ENCODE measurements at places on chromosomes 6 and 20.

DNA sequence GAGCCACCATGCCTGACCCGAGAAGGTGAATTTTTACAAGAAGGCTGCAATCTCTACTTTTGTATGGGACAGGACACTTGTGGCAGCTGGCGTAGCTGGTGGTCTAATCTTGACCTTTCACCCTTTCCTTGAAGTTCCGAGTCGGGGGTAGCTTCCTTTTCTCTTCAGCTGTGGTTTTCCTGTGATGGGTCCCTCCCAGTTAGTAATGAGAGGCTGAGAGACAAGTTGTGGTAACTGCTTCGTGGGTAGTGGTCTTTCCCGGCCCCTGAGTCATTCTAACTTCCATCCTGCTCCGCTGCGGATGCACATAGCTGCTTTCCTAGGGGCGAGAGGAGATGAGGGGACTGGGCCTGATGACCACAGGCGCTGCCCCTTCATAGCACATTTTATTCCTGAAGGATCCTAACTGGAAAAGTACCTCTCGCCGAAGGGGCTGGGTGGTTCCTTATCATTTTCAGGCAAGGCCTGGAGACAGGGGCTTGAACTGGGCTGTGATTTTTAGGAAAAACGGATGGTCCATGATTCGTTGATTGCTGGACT lies 3.1 kb downstream of the SYNJ2 start:
- no peak for DNase-seq

GRCh38 chr6:145119081-145119480 lies 616.2 kb downstream of the EPM2A start:
- no peak for DNase-seq

- no peak for DNase-seq
Measured at GRCh38 chr6:113104951-113105350, 752.2 kb upstream of the MARCKS start.

GRCh38 chr20:60228255-60228654 lies 270.0 kb downstream of the CDH26 start:
- DNase-seq, result no peak

GRCh38 chr6:118485601-118486550 lies 62.2 kb upstream of the PLN start:
- DNase-seq, result no peak

GRCh38 chr6:87798393-87799278 lies 96.6 kb upstream of the AKIRIN2 start:
- DNase-seq, result no peak

DNA sequence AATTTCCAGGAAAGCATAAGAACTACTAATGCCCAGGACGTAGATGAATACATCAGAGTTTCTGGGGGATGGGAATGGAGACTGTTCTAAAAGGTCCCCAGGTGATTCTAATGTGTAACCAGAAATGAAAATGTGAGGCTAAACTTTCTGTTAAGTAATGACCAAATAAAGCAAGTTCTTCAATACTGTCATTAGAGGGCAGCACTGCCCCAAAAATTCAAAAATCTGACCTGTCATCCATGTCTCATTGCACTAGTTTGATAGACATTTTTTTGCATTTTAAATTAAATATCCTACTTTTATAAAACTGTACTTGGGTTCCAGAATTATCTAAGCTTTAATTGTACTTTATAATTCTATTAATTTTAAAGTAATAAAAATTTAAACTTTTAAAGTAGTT lies 94.9 kb downstream of the RFX6 start:
- no peak for DNase-seq

- no peak for DNase-seq
Measured at GRCh38 chr20:45934046-45934585, 367 bp upstream of the PCIF1 start.

DNA sequence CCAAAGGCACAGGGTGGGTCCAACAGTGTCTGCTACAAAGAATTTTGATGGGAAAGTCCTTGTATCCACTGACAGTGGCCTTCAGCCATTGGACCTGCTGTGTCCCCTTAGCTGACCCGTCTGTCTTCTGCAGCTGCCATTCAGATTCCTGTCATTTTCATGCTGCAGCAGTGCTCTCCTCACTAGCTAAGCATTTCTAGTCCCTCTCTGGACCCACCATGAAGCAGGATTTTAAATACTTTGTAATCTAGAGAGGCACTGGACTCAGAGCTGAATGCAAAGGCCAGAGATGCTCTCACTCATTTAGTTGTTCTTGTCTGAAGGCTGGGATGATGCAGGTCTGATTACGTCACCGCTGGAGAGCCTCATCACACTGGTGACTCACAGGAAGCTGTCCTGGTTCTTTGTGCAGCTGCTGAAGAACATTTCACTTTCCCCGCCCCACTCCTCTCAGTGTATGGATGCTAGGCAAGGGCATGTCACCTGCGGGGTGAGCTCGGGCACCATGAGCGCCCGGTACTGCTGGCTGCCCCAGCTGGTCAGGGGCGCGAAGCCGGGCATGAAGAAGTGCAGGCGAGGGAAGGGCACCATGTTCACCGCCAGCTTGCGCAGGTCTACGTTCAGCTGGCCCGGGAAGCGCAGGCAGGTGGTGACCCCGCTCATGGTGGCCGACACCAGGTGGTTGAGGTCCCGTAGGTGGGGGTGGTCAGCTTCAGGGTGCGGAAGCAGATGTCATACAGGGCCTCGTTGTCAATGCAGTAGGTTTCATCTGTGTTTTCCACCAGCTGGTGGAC lies 19.4 kb upstream of the TUBB2A start:
- peak; percentile 59 for DNase-seq

DNA sequence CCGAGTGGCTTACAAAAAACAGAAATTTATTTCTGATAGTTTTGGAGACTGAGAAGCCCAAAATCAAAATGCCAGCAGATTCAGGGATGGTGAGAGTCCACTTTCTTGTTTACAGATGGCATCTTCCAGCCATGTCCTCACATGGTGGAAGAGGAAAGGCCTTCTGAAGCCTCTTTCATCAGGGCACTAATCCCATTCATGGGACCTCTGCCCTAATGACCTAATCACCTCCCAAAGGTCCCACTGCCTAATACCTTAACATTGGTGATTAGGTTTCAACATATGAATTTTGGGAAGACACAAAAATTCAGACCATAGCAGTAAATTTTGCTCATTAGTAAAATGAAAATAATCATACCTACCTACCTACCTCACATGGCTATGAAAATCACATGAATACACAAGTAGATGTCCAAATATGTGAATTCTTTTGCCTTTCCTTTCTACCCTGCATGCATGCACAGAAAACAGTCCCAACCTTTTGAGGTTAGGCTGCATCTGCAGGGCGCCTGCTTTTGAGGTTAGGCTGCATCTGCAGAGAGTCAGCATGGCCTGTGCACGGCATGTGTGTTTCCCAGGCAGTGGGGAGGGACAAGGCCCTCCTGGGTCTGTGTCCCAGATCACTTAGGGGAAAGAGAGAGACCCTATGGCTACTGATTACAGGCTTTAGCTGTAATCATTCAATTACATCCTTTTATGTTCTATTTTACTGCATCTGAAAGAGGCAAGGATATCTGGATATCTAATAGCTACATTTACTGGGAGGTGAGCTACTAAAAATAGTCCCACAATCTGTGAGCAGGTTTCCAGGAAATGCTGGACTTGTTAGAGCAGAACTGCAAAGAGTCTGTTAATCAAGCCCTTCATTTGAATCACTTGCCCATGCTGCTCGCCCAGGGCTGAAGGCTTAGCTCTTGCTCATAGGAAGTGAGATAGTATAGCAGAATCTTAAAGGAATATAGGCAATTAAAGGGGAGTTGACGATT lies 497.7 kb upstream of the MARCKS start:
- no peak for DNase-seq

DNA sequence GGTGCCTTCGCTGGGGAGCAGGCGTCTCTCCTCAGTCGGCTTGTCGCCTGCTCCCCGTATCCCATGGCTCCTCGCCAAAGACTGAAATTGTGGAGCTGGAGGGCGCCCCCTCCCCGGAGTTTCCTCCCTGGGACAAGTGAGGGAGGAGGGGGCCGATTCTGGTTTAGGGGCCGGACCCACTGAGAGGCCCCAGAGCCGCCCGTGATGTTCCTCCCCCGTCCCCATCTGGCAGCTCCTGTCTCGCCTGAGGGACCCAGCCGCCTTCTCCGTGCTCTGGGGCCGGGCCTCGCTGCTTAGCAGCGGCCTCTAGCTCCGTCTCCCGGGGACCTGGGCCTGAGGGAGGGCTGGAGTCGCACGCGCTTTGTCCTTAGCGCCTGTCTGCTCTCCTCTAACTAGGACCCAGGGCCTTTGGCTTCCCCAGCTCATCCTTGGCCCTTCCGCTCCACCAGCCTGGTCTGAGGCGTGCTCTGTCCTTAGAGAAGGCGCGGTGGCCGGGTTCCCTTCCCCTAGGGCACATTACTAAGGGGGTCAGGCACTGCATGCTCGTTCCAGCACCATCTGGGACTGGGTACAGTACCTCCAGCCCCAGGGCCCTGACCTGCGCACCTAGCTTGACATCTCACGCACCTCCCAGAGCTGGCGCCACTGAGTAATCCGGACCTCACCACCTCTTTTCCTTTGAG lies 29.7 kb downstream of the SLC12A5 start:
- DNase-seq, result no peak

DNA sequence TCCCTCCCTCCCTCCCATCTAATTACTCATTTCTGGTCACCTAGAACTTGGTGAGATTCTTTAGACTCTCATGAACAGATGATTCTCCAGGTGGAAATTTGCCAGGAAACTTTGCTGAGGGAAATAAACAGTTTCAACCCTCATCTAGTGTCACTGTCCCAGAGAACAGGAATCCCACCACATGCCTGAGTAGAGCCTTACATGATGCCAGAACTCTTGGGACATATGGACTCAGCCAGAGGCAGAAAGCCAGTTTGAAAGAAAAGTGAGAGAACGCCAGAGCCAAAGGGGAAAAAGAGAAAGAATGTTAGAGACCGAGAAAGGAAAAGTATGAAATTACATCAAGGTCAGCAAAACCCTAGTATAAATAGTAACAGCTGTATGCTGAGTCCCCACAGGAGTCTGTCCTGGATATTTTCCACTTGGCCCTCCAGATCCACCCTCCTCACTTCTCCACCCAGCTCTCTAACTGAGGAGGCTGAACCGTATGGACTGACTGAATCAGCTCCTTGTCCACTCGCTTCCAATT lies 127.5 kb upstream of the COL21A1 start:
- peak; percentile 42 for DNase-seq

DNA sequence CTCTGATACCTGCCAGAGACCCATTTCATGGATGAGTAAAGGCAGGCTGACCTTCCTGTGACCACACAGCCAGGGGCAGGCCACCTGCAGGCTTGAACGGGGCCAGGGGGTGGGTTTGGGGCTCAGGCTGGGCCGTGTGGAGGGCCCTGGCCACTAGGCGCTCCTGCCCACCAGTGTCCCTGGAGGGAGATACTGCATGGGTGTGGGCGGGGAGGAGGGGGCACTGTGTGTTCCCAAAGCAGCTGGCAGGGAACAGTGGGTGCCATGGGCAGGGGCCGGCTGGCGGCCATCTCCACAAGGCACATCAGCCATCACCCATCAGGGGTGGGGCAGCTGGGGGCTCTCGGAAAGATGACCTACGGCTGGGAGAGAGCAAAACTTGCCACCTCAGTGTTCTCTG lies 15.4 kb downstream of the SRC start:
- no peak for DNase-seq

DNA sequence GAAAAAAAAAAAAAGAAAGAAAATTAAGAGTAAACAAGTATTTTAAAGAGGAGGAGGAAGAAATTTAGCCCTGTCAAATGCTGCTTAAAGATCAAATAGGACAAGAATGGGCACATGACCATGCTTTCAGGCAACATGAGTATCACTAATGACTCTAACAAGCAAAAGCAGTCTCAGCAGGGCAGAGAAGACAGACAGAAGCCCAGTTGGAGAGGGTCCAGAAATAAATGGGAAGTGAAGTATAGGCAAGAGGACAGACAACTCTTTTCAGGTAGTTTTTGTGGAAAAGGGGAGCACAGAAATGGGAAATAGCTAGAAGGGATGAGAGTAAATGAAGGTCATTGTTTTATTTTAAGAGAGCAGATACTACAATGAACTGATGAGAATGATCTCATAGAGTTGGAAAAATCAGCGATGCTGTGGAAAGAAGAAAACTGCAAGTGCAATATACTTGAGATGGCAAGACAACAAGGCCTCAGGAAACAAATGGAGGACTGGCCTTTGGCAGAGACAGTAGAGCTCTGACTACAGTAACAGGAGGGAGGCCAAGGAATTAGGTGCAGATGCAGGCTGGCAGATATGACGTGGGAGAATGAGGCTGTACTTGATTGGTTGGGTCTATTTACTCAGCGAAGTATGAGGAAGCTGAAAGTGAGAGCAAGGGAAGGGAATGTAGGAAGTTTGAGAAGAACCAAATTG lies 40.3 kb downstream of the KIF6 start:
- DNase-seq, result no peak

- no peak for DNase-seq
Measured at GRCh38 chr6:107652526-107653182, 162.7 kb downstream of the SOBP start.

DNA sequence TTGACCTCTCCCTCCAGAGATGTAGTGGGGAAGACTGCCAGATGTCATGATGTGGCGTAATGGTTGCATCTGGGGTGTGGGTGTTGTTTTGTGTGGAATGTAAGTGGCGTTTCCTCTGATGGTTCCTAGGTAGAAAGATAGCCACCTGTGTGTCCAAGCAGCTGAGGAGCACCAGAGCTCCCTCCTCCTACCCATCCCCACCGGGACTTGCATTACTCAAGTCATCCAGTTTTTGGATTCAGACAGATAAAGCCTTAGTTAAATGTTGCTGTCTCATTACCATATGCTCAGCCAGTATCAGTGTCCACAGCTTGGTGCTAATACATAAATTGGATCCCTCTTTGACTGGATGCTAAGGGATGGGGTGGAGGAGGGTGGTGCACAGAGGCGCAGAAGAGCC lies 282.3 kb downstream of the TBC1D7 start:
- DNase-seq, result no peak

DNA sequence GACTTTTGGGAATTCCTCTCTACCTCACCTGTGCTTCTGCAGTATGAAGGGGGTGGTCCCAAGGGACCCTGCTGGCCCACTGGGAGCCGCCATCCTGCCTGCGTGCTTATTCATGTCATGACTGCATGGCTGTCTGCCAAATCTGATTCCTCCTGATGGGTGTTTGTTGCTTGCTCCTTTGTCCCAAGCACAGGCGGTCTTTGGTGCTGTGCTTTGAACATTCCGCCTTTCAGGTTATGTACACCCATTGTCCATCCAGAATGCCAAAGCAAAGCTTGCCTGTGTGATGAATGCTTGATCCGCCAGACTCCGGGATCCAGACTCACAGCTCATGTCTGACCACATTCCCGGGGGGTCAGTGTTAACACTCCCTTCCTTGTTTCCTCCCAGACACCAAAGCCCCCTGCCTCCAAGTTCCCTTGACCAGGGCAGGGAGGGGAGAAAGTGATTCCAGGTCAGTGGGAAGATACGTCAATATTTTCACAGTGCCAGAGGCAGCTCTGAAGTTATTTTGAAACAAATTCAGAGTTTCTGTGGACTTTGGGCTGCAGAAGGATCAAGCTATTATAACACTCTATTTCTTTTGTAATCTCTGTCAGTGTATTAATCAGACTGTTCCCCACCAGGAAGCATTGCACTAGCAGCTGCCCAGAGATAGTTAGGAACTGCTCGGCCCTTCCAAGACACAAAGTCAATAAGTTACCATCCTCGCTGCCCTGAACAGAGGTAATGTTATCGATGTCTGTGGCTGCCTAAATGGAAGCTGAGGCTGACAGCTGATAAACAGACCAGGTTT lies 9.5 kb downstream of the DAAM2 start:
- DNase-seq, result no peak
